Thyroid gland (tissue), 4 donors: ENCODE measurements at places on chromosomes 6 and 20. TPM values are rescaled to one million over a fixed set of nuclear protein-coding genes. Genes with fewer than 3 reads are reported as not detected.

DNA sequence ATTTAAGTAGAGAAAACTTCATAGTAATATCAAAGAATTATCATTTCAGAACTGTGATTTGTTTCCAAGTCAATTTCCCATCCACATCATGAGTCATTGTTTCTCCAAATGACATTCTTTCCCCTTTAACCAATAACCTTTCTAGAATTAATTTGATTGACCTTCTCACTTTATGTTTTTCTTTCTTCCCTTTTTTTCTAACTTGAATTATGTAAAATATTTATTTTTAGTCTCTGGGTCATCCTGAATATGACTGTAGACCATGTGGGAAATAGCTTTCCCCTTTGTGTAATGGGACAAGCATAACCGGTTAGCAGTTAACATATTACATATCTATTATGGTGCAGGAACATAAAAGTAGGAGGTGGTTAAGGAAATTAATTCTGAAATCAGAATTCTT is 291.1 kb downstream of the GJA1 start:
- no peaks in the 10 kb centered on the region for H3K4me1 ChIP-seq
- H3K36me3 ChIP-seq: no peaks in the 10 kb centered on the region
- no peak for DNase-seq
- H3K4me3 ChIP-seq: no peak overlapping the region

- no peaks in the 10 kb centered on the region for H3K27me3 ChIP-seq
- H3K4me3 ChIP-seq: peak overlapping the region; percentile 42
- H3K27ac ChIP-seq: peak overlapping the region; percentile 90
- DNase-seq: peak; percentile 81
Observed at GRCh38 chr6:28104392-28105244, 19.8 kb upstream of the ZSCAN16 start.

GRCh38 chr6:31922942-31923341 is 4.6 kb upstream of the C2 start:
- peak; percentile 38 for DNase-seq
- no peak overlapping the region for H3K27ac ChIP-seq
- H3K4me3 ChIP-seq: no peak overlapping the region
- no peaks in the 10 kb centered on the region for H3K36me3 ChIP-seq
- no peaks in the 10 kb centered on the region for H3K27me3 ChIP-seq

DNA sequence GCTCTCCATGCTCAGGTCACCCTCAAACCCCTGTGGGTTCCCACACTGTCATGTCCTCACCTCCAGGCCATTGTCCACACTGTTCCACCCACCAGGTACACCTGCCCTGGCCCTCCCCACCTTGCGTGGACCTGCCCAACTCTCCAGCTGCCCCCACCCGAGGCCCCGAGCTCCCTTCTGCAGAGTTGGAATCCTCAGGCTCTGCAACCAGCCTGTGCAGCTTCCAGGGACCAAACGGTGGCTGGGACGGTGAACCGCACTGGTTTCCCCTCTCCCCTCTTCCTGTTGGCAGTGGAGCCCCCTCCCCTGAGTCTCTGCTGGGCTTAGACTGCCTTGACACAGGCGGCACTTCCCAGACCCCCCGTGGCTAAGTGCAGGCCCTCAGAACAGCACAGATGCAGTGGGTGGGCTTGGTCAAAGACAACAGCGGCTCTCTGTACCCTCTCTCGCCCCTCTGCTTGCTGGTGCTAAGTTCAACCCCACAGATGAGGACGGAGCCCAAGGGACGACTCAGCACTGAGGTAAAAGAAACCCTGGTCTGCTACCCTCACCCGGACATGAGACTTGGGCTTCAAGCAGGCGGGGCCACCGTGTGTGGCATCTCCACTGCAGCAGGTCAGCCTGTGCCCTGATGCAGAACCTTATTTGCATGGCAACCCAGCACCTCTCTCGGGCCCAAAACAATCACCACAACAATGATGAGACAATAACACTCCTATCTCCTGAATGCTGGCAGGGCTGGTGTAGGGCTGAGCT is 11.0 kb downstream of the ZBP1 start:
- H3K36me3 ChIP-seq: no peaks in the 10 kb centered on the region
- H3K27me3 ChIP-seq: no peaks in the 10 kb centered on the region
- no peak for DNase-seq
- no peak overlapping the region for H3K4me3 ChIP-seq
- no peaks in the 10 kb centered on the region for H3K4me1 ChIP-seq

- H3K27ac ChIP-seq: peak overlapping the region; percentile 41
- no peaks in the 10 kb centered on the region for H3K36me3 ChIP-seq
- H3K4me1 ChIP-seq: peaks cover 36% of the 10 kb centered on the region
- DNase-seq: no peak
- no peaks in the 10 kb centered on the region for H3K27me3 ChIP-seq
- no peak overlapping the region for H3K4me3 ChIP-seq
Observed at GRCh38 chr6:34362909-34363680, 29.4 kb downstream of the NUDT3 start.

Gene FANCE
- total RNA-seq: 6.4 TPM

Gene REM1
- 3.4 TPM for total RNA-seq
